ENCODE measurements at places on chromosomes 12 and 14.
A peak's percentile ranks its signal among the peaks of the same experiment; 100 is the strongest.

- no peak for DNase-seq
These were observed 41.2 kb downstream of the SLC39A9 start for GRCh38 chr14:69439521-69440270.

GRCh38 chr12:49187184-49187583 is 1.7 kb downstream of the TUBA1A start:
- peak; percentile 53 for DNase-seq

GRCh38 chr14:61229981-61230380 is 51.2 kb downstream of the TMEM30B start:
- peak; percentile 73 for DNase-seq

GRCh38 chr12:91111366-91112325 is at the start of gene LUM:
TSS of gene LUM (minus strand) at chr12:91111494. CDS start at chr12:91108979, 2,515 bp downstream.
- no peak for DNase-seq

DNA sequence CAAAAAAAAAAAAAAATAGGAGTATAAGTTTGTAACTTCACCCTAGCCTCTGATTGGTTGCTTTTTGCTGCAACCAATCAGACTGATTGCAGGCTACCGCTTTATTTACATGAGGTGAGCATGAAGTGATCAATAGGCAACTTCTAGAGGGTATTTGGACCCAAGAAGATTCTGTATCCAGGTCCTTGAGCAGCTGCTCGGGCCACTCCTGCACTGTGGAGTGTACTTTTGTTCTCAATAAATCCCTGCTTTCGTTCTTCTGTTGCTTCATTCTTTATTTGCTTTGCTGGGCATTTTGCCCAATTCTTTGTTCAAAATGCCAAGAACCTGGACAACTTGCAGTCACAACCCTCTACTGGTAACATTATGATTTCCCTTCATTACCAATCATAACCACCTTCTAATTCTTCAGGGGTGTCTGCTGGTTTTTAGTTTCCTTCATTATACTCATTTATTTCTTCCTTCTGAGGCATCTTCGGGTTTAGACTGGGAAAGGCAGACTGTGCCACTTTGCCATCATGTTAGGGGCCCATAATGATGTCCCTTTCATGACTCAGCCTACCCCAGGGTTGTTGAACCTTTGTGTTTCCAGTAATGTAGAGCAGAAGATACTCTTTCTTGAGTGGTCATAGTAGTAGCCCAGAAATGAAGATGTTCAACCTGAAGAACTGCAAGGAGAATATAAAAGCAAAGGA is 43.4 kb upstream of the LIMA1 start:
- peak; percentile 95 for DNase-seq

GRCh38 chr14:33369972-33370371 is 431.3 kb downstream of the NPAS3 start:
- DNase-seq, result no peak

GRCh38 chr12:108268397-108268796 is 70.7 kb downstream of the CMKLR1 start:
- DNase-seq, result no peak

GRCh38 chr12:122061253-122061652 is 17.3 kb upstream of the MLXIP start:
- no peak for DNase-seq

DNA sequence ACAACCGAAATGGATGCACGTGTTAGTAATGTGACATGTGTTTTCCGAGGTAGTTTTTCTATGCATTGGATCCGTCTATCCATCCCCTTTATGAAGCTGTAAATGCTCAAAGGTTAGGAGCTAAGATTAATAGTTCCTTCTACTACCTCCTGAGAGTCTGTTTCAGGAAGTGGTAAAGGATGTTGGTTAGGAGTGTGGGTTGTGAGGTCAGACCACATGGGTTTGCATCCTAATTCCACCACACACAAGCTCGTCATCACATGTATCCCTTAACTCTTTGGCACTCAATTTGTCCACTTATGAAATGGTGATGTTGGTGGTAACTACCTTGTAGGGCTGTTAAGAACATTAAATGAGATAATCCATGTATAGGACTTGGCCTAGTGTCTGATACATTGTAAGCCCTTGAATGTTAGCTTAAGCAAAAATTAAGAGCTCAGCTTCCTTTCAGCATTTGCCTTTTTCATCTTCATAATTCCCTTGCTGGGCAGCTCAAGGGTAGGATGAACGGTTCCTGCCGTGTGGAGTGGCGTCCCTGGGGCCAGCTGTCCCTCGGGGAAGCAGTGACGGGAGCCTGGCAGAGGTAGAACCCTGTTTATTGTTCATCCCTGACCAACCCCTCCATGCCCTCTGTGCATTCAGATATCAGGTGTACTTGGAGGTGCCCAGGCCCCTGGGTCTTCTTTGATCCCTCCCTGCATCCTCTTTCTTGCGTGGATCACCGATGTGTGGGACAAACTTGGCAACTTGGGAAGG is 52.3 kb downstream of the TSPAN9 start:
- DNase-seq, result no peak

GRCh38 chr14:59565087-59565486 is 11.5 kb downstream of the CCDC175 start:
- no peak for DNase-seq

Measured in DMS79 treated with DMSO at 0.1 percent for 48 hours (cell line).